ENCODE measurements at places on chromosomes 5 and 9.

DNA sequence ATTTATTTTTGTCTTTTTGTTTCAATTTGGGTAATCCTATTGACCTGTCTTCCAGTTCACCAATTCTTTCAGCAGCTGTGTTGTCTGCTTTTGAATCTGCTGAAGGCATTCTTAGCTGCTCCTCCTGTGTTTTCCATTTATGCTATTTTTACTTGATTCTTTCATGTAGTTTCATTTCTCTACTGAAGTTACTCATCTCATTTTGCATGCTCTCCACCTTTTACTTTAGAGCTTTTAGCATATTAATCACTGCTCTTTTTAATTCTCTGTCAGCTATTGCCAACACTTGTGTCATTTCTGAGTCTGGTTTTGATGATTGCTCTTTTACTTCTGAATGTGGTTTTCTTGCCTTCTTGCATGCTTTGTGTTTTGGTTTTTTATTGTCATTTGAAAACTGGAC, 496.0 kb upstream of the CLINT1 start:
- no peak for DNase-seq

- no peak for DNase-seq
Observed at GRCh38 chr5:37520811-37521210, 141.7 kb downstream of the WDR70 start.

- DNase-seq = no peak
Observed at GRCh38 chr9:18741945-18742344, 268.0 kb downstream of the ADAMTSL1 start.

DNA sequence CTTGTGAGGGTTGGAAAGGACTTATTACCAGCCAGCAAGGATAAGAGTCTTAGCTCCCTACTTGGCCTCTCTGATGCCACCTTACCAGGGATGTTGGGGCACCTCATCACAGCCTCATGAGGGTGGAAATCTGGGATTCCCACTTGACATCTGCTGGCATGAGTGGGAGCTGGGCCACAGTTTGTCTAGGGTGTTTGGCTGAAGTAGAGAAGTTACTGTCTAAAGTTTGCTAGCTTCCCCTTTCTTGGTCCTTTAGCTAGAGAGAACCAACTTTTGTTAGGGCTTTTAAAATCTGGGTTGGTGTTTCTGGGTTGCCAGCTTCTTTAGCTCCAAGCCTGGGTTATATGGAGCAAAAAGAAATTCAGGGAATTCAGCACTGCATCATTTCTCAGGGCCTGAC, 57.5 kb upstream of the GNA14 start:
- DNase-seq = no peak

- no peak for DNase-seq
Observed at GRCh38 chr9:97563458-97564135, 62.1 kb downstream of the TMOD1 start.

DNA sequence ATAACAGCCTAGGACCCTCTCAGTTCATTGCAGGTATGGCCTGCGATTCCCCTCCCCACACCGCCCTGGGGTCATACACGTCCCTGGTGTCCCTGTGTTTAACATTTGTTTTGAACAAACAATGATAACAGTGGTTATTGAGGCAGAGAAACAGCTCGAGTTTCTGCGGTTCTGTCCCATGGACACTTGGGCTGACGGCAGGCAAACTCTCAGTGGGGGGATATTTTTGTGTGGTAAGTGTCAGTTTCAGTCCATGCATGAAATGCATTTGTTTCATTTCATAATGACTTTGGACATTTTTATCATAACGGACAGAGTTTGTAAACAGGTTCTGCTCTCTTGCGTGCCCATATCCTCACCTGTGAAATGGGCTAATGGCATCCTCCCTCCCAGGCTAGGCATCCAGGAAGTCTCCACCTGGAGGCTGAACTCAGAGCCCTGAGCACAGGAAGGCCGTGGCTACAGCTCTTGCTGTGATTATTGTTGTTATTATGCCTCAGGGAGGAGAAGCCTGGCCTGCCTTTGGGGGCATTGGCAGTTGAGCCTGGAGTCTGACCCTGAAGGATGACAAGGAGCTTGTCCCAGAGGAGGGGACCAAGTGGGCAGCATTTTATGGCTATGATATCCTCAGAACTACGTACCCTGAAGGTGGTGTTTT, 190.9 kb downstream of the GADD45G start:
- DNase-seq = no peak

GRCh38 chr9:4276856-4277255, 23.0 kb downstream of the GLIS3 start:
- no peak for DNase-seq

DNA sequence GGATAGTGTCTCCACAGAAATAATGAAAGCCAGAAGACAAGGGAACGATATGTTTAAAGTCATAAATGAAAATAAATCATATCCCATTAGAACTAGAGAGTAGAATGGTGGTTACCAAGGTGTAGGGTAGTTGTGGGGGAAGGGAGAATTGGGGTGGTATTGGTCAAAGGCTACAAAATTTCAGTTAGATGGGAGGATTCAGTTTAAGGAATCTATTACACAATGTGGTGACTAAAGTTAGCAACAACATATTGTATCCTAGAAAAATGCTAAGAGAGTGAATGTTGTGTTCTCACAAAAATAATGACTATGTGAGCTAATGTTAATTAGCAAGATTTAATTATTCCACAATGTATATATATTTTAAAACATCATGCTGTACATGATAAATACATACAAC, 27.8 kb upstream of the LARP1 start:
- DNase-seq = no peak

DNA sequence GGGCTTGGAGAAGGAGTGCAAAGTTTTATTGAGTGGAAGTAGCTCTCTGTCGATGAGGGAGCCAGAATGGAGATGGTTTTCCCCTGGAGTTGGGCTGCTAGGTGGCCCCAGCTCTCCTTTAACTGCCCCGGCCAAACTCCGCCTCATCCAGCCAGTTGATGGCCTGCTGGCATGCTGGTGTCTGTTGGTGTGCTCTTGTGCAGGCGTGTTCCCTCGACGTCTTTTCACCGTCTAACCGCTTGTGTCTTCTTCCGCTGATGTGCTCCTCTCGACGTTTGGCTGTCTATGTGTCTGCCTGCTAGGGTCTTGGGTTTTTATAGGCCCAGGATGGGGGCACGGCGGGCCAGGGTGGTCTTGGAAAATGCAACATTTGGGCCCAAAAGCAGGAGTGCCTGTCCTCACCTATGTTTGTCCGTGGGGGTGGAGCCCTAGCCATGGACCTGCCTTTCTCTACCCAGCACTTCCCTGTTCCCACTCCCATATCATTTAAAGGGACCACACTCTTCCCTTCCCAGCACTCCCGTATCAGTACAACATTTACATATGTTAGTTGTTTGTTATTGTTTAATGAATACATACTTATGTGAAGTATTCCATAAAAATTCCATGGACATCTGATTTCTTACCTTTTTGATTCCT, 97.9 kb downstream of the CDC42SE2 start:
- DNase-seq = no peak

DNA sequence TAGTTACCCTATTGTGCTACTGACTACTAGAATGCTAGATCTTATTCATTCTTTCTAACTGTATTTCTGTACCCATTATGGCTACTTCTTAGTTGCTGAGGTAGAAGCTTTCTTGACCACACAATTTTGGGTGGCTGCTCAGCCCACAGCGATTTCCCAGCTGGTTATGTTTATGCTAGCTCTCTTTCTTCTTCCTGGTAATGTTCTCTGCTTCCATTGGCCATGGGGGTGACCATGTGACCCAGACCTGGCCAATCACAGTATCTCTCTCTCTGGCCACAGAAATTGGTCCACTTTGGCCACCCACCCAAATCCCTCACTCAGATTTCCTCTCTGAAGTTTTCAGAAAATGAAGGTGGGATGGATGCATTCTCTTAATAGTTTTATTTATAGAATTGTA, 427.9 kb upstream of the CLINT1 start:
- DNase-seq = no peak

- no peak for DNase-seq
Observed at GRCh38 chr5:157548513-157549282, 26.9 kb downstream of the ADAM19 start.

DNA sequence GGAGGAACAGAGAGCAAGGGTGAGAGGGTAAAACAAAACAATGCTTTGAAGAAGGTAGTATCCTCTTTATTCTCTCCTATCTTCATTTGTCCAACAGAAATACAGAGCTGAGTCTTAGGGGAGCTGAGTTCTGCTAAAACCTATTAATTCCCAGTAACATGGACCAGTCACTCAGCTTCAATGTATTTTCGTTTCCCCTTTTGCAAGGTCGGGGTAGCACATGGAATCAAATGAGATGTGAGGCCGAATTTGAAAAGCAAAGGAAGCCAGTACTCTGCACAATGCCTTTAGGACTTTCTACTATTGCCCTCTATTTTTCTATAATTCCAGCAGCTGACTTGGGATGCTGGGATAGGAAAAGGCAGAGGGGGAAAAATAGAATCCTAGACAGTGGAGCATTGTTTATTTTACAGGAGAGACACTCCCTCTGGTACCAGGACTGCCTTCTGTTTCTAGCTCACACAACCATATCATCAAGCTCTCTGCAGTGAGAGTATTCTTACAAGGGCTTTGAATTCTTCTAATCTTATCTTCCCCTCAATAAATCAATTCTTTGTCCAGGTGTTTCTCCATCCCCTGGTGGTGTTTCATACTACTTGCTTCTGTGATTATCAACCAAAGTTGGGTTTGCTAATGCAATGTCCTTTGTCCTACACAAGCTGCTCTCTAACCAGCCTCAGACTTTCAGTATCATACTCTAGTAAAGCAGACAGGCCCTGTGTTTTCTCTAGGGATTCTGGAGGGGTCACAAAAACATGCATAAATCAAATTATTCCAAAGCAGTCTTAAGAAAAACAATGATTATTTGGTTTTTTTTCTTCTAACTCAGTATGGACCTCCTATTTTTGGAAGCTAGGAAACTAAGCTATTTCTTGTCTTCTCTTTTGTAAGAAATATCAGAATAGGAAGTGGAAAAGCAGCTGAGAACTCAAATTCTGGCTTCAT, 341.5 kb downstream of the OSTF1 start:
- DNase-seq = no peak

GRCh38 chr5:5492087-5492933, 69.8 kb downstream of the ICE1 start:
- no peak for DNase-seq

- DNase-seq = no peak
Observed at GRCh38 chr9:106887066-106887465, 24.1 kb downstream of the ZNF462 start.

- no peak for DNase-seq
Observed at GRCh38 chr9:122580360-122580759, 2.8 kb downstream of the OR1L8 start.

DNA sequence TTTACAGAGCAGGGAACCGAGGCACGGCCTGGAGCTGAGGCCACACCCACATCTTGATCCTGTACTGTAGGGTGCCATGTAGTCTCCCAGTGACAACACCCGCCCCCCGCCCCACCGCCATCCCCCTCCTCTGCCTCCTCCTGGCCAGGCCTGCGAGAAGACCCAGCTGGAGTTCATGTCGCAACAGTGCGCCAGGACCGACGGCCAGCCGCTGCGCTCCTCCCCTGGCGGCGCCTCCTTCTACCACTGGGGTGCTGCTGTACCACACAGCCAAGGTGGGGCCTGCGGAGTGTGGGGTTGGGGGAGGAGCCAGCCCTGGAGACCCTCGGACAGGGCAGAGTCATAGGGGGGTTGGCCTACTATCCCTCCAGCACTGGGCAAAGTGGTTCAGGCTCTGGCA, 14.5 kb downstream of the ADAMTS13 start:
- DNase-seq = no peak

DNA sequence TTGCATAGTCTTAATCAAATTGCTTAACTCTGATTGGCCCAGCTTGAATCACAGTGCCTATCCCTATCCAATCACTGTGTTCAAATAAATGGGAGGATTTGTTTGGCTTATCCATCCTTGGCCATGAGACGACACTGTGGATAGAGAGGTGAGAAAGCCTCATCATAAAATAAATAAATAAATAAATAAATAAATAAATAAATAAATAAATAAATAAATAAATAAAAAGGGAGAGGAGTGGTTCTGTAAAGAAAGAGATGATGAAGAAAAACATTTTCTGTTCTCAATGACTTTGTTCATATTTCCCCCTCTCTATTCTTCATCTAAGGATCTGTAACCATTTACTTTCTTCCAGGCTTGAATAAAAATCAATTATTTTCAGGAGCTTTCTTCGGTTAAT, 74.7 kb downstream of the PTPRD start:
- DNase-seq = no peak

Measured in stimulated activated CD4-positive, alpha-beta T cell treated with anti-CD3 and anti-CD28 coated beads, Interleukin-1b, Interleukin-23, amount 100 ng/mL, for 1 hour (primary cell).